ENCODE measurements at places on chromosomes 6 and 20.

DNA sequence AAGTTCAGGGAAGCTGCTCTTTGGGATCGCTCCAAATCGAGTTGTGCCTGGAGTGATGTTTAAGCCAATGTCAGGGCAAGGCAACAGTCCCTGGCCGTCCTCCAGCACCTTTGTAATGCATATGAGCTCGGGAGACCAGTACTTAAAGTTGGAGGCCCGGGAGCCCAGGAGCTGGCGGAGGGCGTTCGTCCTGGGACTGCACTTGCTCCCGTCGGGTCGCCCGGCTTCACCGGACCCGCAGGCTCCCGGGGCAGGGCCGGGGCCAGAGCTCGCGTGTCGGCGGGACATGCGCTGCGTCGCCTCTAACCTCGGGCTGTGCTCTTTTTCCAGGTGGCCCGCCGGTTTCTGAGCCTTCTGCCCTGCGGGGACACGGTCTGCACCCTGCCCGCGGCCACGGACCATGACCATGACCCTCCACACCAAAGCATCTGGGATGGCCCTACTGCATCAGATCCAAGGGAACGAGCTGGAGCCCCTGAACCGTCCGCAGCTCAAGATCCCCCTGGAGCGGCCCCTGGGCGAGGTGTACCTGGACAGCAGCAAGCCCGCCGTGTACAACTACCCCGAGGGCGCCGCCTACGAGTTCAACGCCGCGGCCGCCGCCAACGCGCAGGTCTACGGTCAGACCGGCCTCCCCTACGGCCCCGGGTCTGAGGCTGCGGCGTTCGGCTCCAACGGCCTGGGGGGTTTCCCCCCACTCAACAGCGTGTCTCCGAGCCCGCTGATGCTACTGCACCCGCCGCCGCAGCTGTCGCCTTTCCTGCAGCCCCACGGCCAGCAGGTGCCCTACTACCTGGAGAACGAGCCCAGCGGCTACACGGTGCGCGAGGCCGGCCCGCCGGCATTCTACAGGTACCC is at the start of gene ESR1:
Gene ESR1, plus strand, starts transcription at position 170 of the 858 bp plus-strand sequence. Its CDS starts 231 bp downstream, at position 401.
- peaks cover 12% of the 10 kb centered on the region for H3K4me1 ChIP-seq
- DNase-seq: no peak
- H3K36me3 ChIP-seq: no peaks in the 10 kb centered on the region
- H3K4me3 ChIP-seq: peak within 1 kb of the TSS; percentile 69
- H3K27me3 ChIP-seq: peaks cover 97% of the 10 kb centered on the region

- DNase-seq: no peak
- H3K27me3 ChIP-seq: peaks cover 6% of the 10 kb centered on the region
- H3K27ac ChIP-seq: peak overlapping the region; percentile 45
- no peaks in the 10 kb centered on the region for H3K36me3 ChIP-seq
- H3K4me3 ChIP-seq: no peak overlapping the region
Observed at GRCh38 chr20:48398506-48399449, 429.0 kb downstream of the PREX1 start.

GRCh38 chr6:4133941-4134838 is 1.2 kb downstream of the ECI2 start:
- H3K27me3 ChIP-seq: peaks cover 6% of the 10 kb centered on the region
- peak overlapping the region; percentile 88 for H3K4me3 ChIP-seq
- DNase-seq: no peak
- H3K27ac ChIP-seq: no peak overlapping the region

- DNase-seq: no peak
- H3K27me3 ChIP-seq: no peaks in the 10 kb centered on the region
- no peak overlapping the region for H3K4me3 ChIP-seq
- no peak overlapping the region for H3K27ac ChIP-seq
Observed at GRCh38 chr20:14521436-14521835, 184.0 kb upstream of the FLRT3 start.

DNA sequence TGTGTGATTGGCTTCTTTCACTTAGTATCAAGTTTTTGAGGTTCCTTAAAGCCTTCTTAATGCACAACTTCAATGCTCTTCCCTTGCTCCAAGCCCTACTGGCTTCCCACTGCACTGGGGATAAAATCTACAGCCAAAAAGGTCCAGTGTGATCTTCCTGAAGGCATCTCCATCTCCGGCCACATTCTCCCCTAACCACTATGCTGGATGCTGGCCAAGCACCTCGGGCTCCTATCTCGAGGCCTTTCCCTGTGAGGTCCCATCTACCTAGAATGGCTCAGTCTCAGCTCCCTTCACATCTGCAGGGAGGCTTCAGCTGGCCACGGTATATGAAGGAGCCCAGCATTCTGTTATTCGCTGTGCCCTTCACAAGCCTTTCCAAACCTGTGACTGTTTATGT is 48.1 kb downstream of the CNKSR3 start:
- H3K36me3 ChIP-seq: no peaks in the 10 kb centered on the region
- H3K4me3 ChIP-seq: no peak overlapping the region
- peak overlapping the region; percentile 7 for H3K27ac ChIP-seq
- no peaks in the 10 kb centered on the region for H3K27me3 ChIP-seq

- peak overlapping the region; percentile 1 for H3K27ac ChIP-seq
- peaks cover 34% of the 10 kb centered on the region for H3K4me1 ChIP-seq
- no peak for DNase-seq
- no peak overlapping the region for H3K4me3 ChIP-seq
- no peaks in the 10 kb centered on the region for H3K36me3 ChIP-seq
- no peaks in the 10 kb centered on the region for H3K27me3 ChIP-seq
Observed at GRCh38 chr6:38262026-38262425, 377.7 kb downstream of the BTBD9 start.

DNA sequence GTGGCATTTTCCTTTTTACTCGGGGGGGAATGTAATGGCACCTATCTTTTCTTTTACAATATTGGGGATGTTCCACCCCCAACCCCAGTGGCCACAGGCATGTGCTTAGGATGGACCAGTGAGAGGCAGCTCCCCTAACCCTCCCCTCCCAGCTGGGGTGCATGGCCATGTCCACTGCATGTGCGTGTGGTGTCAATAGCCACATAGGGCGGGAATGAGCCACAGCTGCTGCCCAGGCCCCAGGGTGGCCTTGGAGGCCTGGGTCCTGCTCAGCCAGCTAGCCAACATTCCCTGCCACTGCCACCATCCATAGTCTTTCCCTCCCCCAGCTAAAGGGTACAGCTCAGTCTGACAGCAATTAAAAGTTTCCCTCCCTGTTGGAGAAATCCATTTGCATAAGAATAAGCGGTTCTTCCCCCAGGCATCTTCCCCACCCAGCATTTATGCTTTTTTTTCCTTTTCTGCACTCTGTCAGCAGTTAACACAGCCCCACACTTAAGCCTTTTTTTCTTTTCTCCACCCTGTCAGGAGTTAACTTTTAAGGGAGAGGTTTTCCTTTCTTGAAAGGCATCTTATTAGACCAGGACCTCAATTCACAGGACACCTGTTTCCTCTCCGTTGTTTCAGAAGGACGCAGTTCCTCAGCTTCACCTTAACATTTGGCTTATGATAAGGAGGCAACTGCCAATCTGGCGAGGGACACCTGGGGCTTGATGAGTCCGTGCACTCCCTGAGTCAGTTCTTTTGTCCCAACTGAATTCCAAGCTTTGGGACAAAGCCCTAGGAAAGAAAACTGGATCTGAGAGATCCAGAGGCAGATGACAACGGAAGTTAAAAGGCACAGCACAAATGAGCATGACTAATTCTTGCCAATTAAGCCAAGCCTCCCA is 121.4 kb downstream of the TPBG start:
- no peaks in the 10 kb centered on the region for H3K4me1 ChIP-seq
- no peak overlapping the region for H3K27ac ChIP-seq
- H3K36me3 ChIP-seq: peaks cover 6% of the 10 kb centered on the region

DNA sequence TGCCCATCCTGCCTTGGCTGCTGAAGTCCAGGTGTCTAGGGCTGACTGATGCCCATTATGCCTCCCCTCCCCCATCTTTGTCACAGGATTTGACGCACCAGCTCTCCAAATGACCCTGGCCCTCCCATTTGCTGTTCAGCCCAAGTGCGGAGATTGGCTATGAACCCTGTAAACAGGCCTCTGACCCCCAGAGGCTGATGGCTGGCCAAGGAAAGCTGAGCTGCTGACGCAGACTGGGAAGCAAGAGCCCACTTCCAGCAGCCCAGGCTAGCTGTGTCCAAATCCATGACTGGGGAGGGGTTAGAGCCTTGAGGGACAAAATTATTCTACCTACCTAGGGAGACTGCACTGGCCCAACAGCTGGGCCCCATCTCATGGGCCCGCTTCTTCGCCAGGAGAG is 797 bp upstream of the GNRH2 start:
- H3K27ac ChIP-seq: no peak overlapping the region
- DNase-seq: no peak
- no peak overlapping the region for H3K4me3 ChIP-seq
- H3K36me3 ChIP-seq: peaks cover 15% of the 10 kb centered on the region

DNA sequence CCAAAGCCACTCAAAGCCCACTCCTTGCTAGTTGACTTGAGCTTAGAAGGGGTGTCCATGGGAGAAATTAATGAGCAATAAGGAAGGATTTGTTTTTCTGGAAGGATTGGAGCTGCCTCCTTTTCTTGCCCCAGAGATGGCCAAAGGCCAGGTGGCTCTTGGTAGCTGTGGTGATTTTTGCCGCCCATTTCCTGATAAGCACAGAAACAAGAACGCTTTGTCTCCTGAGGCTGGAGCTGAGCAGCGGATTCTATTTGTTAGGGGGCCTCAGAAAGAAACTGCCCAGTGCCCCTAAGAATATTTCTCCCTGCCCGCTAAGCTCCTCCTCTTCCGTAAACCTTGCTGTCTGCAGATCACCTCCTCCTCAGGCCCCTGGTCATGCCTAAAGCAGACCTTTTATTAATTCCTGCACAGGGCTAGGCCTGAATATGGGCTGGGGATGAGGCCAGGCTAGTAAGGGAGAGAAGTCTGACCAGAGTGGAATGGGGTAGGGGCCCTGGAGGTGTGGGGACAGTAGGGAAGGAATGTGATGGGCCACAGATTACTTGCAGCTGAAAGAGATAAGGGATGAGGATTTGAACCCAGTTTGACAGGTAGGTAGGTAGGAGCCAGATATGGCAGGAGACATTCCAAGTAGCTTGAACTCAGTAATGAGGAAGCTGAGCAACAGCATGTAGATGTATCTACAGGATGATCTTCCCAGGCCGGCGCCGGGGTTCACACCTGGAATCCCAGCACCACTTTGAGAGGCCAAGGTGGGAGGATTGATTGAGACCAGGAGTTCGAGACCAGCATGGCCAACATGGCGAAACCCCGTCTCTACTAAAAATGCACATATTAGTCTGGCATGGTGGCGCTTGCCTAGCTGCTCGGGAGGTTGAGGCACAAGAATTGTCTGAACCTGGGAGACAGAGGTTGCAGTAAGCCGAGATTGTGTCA is 71.2 kb upstream of the NAA20 start:
- no peaks in the 10 kb centered on the region for H3K27me3 ChIP-seq
- no peak overlapping the region for H3K4me3 ChIP-seq
- peak overlapping the region; percentile 36 for H3K27ac ChIP-seq
- no peaks in the 10 kb centered on the region for H3K36me3 ChIP-seq
- no peak for DNase-seq

GRCh38 chr6:158332237-158332636 is 20.0 kb downstream of the TULP4 start:
- peak overlapping the region; percentile 78 for H3K27ac ChIP-seq
- peaks cover 5% of the 10 kb centered on the region for H3K4me1 ChIP-seq
- H3K4me3 ChIP-seq: no peak overlapping the region
- H3K36me3 ChIP-seq: peaks cover 27% of the 10 kb centered on the region
- DNase-seq: no peak

DNA sequence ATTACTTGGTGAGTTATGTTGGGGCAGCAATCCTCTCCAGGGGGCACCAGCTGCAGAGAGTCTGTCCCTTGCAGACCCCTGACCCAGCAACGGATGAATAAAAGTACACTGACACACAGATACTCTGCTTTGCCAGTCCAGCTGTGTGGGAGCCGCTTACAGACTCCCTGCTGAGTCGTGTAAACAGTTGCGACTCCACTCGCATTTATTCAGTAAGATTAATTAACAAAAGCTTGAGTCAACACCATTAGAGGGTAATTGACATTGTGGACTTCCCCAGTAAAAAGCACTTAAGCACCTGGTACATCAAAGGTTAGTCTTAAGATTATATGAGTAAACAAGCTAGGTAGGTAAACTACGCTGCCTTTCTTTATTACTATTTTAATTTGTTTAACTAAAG is 92.0 kb upstream of the TMEM181 start:
- H3K27me3 ChIP-seq: no peaks in the 10 kb centered on the region
- no peak for DNase-seq
- H3K4me3 ChIP-seq: no peak overlapping the region
- H3K4me1 ChIP-seq: no peaks in the 10 kb centered on the region

DNA sequence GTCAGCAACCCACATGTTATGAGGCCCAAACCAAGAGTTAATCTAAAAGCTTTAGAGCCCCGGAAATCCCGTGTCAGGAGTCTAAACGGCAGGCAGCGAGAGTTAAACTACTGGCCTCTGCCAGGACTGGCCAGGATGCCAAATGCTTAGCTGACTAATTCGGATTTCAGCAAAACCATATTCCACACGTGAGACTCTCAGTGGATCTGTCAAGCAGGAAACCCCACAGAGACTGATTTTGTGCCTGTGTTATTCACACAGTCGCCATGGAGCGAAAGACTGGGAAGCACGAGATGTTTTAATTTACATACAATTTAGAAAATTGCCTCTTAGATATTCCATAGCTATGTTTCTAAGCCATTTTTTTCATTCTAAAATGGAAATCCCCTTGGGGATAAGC is 152.9 kb downstream of the RNASET2 start:
- no peak overlapping the region for H3K4me3 ChIP-seq
- DNase-seq: no peak
- peaks cover 20% of the 10 kb centered on the region for H3K36me3 ChIP-seq

Measured in neural crest cell (in vitro differentiated cells).